A172 (cell line): ENCODE measurements at places on chromosomes 6 and 20. TPM values are rescaled to one million over a fixed set of nuclear protein-coding genes. Genes with fewer than 3 reads are reported as not detected.

DNA sequence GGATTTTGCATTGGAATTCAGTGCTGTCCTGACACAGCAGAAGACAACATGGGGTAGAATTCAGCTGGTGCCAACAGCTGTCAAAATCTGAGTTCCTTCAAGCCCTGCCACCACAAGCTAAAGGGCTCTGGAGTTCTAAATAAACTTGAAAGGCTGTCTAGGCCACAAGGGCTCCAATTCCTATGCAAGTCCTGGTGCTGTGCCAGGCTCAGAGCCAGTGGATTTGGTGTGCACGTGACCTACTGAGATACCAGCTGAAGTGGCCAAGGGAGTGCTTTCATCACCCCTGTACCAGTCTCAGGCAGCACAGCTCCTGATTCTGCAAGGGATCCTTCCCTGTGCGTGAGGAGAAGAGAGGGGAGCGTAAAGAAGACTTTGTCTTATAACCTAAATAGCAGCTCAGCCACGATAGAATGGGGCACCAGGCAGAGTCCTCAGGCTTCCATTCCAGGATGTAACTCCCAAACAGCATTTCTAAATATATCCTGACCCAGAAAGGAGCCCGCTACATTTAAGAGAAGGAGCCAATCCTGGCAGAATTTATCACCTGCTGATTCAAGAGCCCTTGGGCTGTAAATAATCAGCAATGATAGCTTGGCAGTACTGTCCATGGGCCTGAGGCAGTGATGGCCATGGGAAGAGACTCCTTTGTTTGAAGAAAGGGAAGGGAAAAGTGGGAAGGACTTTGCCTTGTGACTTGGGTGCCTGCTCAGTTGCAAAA, 881.2 kb upstream of the EPHA7 start:
- no peak for DNase-seq

GRCh38 chr6:10259671-10260070, 155.2 kb downstream of the TFAP2A start:
- no peak for DNase-seq

DNA sequence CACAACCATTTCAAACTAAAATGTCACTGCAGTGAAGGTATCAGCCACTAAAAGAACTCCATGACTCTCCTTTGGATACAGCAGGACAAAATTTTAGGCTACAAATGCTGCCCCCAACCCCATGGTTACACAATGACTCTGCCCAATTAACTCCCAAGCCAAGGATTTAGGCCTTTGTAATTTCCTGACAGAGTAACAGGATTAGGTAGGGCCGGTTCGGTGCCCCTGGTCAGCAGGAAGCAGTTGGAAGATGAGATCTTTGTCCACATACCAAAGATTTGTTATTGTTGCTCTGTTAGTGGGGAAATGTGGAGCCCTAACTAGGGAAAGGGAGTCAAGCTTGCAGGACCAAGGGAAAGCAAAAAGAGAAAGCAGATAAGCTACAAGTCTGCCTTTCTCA, 26.7 kb upstream of the RIPK1 start:
- DNase-seq = no peak

The CYP21A2 gene
- total RNA-seq = 0.05 TPM in 1 of 2 replicates, not detected in the other

The KCNB1 gene
- total RNA-seq = 0.31 and 0.41 TPM in 2 replicates
